Endothelial cell (in vitro differentiated cells): ENCODE measurements at places on chromosomes 2 and 18. TPM values are rescaled to one million over a fixed set of nuclear protein-coding genes. Genes with fewer than 3 reads are reported as not detected.

DNA sequence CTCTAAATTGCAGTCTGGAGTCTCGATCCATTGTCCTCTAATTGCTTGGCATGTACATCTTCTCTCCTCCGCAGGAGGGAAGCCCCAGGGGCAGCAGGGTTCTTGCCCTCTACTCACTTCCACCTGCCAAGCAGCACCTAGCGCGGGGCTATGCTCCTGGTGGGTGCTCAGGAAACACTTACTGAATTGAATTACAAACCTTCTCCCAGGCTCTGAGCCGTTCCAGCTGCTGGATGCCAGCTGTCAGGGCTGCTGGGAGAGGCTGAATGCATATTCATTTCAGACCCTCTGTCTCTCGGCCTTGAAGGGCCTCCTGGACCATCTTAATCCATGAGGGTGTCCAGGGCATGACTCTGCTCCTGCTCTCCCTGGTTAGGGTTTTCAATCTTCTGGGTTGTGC lies 94.0 kb downstream of the CELF4 start:
- no peak for DNase-seq

GRCh38 chr2:178514664-178515063 lies 34.4 kb downstream of the PLEKHA3 start:
- DNase-seq: no peak

DNA sequence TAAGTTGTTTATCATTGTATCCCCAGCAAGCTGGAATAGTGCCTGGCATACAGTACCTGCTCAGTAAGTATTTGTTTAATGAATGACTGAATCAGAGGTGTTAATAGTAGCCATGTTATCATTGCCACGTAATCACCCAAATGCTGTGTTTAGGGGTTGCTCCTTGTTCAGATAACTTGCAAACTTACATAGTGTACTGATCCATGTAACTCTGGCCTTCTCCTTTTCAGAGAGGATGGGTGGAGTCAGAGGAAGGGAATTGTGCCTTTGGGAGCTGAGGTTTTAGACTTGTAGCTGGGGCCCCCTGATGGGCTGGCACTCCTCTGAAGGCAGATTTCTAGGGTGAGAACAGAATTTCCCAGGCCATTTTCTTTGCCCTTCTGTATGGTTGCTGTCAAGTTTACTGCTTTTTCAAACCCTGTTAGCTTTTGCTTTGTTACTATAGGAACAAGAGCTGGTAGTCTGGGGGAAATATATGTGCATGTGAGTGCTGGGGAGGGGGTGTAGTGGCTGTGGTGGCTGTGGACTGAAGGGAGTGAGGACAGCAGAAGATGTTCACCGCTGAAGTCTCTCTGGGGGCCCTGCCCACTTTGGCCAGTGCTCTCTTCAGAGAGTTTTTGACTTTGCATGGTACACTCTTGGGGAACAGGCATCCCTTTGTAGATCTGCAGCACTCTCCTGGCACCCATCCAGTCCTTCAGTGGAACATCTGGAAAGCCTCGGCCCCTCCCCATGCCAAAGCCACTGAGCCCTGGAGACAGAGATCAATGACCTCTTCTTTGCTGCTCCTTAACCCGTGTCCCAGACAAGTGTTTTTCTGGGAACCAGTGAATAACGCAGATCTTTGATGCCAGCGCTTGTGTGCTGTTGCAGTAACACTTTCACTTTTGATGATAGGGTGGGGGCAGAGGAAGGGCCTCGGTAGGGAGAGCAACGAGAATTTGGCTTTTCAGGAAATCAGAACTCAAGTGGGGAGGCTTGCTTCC lies 209.0 kb downstream of the PRKCE start:
- no peak for DNase-seq

DNA sequence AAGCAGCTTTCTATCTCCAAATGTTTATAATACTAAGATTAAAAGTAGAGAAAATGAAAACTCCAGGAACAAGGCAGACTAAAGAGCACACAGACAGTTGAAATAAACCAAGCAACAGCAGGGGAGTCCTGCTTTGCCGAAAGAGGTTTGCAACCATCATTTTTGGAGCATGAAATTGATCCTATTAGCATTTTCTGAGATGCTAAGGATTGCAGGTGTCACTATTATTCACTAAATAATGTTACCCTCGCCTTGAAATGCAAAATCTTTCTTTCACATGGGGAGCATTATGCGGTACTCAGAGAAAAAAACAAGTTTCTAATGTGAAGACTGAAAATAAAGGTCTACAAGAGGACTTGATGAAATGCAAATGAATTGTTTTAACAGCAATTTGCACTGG lies 81.7 kb upstream of the DNAJC10 start:
- DNase-seq: no peak

- no peak for DNase-seq
These were observed 25.1 kb upstream of the MRO start for GRCh38 chr18:50844960-50845359.

DNA sequence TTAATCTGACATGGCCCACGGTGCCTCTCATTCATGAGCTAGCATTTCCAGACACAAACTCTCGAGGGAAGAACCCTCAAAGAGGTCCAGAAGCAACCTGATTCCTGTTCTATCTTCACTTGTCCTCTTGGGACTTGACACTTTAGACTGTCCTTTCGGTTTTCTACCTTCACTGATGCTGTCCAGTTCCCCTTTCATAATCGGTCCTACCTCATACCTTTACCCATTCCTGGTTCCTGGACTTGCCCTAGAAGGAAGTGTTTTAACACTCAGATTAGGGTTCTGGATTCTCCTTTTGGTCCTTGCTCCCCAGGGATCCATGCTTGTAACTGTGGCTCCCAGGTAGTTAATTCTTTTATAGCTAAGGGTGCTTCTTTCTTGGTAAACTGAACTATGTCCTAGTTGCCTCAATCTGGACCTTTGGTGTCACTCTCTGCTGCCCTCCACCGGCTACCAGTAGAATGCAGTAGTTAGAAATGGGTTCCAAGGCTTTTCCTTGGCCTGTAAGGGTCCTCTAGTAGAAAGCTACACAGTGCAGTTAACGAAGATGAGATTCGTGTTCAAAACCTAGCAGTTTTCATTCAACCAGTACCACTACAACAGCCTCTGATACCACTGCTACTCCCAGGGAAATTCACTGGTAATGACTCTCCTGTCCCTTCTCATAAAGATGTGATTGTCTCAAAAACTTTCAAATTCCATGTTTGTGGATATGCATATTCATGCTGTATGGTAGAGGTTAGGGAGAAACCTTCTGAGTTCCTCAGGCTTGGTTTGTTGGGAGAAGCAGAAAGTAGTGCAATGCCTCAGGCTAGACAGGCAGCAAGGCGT lies 178.1 kb upstream of the CYP26B1 start:
- peak; percentile 53 for DNase-seq

GRCh38 chr18:35580701-35581539 lies 620 bp upstream of the GALNT1 start:
- peak; percentile 57 for DNase-seq

- DNase-seq: no peak
These were observed 22.3 kb upstream of the MYO1B start for GRCh38 chr2:191222952-191223351.

- DNase-seq: no peak
These were observed 191.7 kb downstream of the CAMKMT start for GRCh38 chr2:44553456-44553855.

Gene TMEM163
- total RNA-seq: 150 TPM

Gene KLHL41
- total RNA-seq: 0.10 TPM

Gene UGT1A9
- not detected for total RNA-seq
